ENCODE measurements at places on chromosomes 12 and 14.

- DNase-seq: no peak
These were observed 112.1 kb upstream of the NPAS3 start for GRCh38 chr14:32826404-32827082.

GRCh38 chr14:39666386-39666785 is 234.2 kb upstream of the FBXO33 start:
- no peak for DNase-seq

DNA sequence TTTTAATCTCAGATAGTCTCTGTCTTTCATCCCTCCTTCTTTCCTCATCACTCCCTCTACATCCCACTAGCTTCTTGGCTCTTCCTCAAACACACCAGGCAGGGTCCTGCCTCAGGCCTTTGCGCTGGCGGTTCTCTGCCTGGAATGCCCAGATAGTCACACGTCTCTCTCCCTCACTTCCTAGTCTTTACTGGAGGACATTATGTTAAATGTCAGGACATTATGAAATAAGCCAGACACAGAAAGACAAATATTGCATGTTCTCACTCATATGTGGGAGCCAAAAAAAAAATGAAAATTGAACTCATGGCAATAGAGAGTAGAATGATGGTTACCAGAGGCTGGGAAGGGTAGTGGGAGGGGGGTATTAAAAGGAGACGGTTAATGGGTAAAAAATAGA is 442.0 kb downstream of the MED13L start:
- no peak for DNase-seq

- no peak for DNase-seq
These were observed 400.2 kb downstream of the TMEM121 start for GRCh38 chr14:105926373-105927095.

DNA sequence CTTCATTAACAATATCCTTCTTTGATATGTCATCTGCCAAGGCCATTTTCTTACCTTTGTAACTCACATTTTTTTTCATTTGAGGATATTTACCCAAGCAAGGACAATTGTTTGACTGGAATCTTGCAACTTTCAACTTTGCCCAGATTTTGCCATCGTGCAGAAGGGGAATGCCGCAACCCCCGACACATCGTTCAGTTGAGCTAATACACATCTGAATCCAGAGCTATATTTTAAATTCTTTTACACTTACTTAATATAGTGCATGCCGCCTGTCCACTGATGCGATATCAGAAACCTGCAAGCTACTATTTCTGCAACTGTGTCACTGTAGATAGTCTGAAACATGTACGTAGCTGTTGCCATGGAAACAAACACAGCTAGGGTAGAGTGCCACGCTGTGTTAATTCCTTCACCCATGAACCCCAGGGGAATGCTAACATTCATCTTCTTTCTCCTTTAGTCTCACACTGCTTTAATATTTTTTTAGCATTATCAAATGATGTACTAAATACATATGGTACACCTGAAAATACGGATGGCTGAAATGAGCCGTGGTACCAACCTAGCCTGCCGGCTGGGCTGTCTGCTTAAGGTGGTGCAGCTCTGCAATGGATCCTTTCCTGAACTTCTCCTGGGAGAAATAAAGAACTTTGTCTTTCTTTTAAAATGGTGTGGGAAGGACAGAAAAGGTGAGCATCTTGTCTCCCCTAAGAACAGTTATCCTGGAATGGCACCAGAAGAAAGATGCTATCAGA is 77.0 kb upstream of the FOXN3 start:
- DNase-seq: no peak

DNA sequence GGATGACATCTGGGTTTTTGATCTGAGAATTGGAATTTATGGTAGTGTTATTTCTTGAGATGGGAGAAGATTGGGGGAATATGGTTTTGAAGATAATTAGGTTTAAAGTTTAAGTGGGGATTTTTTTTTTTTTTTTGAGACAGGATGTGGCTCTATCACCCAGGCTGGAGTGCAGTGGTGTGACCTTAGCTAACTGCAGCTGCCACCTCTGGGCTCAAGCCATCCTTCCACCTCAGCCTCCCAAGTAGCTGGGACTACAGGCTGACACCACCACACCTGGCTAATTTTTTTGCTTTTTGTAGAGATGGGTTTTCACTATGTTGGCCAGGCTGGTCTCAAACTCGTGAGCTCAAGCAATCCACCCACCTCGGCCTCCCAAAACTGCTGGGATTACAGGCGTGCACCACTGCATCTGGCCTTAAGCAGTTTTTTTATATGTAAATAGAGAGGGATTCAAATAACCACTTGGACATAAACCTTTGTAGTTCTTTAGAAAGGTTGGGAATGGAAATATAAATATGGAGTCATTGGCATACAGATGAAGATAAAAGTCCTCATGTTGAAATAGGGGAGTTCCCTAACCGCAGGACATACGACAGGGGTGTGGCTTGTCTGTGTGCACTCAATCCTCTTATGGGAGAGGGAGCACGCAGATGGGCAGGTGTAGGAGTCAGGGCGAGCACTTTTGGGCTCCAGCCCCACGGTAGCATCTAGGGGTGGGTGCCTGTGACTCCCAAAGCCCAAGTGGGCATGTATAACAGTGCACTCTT is 4.7 kb downstream of the LIN52 start:
- no peak for DNase-seq

DNA sequence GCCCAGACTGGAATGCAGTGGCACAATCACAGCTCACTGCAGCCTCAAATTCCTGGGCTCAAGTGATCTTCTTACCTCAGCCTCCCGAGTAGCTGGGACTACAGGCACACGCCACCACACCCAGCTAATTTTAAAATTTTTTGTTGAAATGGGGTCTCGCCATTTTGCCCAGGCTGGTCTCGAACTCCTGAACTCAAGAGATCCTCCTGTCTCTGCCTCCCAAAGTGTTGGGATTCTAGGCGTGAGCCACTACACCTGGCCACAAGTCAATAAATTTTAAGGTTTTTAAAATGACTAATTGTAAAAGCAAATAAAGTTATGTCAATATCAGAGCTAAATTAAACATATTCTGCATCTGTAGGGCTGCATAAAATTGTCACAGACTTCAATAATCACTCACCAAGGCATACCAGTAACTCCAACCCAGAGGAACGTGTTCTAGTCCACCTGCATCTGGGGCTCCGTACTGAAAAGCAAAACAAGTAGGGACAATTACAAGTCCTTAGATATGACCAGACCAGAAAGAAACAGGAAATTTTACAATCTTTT is 13.9 kb downstream of the GNS start:
- DNase-seq: no peak

DNA sequence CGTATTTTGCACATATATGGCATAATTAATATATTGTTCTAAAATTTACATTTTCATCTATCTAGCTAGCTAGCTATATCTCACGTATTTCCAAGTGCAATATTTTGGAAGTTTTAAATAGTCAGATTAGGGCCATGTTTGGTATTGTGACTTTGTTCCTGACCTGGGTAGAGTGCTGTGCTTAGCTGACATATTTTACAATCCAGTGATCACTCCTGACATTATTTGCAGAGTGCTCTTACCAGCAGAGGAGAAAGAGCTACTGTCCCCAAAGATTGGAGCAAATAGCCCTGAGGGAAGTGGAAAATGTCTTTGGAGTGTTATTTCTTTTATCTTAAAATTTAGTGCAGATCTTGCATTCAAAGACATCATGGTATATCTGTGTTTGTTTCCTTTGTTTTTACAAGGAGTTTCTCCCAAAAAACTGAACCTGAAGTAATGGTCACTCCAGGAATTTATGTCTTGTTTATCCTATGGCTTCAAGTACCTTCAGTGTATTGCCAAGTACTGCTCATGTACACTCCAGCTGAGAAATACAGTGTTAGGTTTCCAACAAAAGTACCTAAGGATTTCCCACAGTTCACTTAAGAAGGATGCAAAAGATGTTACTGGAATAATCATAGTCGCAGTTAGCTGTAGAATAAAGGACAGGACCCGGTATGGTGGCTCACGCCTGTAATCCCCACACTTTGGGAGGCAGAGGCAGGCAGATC is 49.4 kb upstream of the PSMA6 start:
- DNase-seq: no peak

DNA sequence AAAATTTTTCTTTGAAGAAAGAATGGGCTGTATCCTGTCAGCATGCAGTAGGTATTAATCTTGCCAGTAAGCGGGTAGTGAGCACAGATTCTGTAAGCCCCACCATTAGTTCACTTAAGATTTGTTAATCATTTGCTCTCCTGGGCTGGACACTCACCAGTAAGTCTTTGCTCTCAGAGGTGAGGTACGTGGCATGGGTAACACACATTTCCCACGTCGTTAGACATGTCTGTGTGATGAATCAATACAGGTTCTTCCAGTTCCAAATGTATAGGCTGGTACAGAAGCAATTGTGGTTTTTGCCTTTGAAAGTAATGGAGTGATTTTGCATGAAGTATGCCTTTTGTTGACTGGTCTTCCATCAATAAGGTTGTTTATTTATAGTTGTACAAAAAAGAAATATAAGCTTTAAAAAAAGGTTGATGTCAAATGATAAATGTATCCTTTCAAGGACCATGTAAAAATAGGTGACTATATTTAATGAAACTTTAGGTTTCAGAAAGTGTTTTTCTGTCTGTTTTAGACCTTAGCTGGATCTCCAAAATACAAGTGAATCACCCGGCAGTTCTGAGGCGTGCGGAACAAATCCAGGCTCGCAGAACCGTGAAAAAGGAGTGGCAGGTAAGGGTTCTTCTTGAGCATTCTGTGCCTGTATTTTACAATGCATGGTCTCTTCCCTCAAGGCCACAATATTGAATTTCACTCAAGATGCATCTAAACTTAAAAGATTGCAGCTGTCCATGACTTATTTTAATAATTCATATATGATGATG is 45.5 kb downstream of the DERA start:
- DNase-seq: no peak

GRCh38 chr12:88362439-88362838 is 217.8 kb downstream of the KITLG start:
- DNase-seq: no peak

DNA sequence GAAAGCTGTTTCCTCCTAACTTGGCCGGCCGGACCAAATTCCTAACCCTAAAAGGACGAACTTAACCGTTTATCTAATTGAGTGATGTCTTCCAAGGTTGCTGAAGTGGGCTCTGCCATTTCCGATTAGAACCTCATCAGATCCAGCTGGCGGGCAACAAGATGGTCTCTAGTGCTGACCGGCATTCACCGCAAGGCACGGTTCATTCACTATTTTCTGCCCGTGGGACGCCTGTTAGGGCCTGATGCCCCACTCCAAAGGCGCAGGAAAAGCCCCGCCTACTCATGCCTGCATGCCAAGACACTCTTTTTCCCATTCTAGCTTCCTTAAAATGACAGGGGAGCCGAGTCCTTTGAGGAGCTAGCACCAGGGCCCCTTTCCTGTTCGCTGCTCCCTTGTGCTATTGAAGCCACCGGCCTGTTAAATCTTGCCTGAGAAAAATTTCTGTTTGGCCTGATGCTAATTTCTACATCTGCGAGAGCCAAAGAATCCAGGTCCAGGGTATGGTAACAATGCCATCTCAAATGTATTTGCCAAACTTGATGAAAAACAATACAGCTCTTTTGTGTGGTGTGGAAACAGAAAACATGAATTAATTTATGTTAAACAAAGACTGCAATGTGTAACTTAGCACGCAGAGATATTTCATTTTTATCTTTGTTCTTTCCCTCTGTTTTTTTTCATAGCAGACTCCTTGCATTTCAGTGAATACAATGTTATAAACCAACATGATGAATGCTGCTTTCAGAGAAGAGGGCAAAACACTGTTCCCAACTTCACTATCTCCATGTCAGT is 1071.2 kb upstream of the USP15 start:
- no peak for DNase-seq

- no peak for DNase-seq
These were observed 874.9 kb downstream of the NRXN3 start for GRCh38 chr14:79044894-79045624.

- DNase-seq: no peak
These were observed 8.0 kb downstream of the ASPG start for GRCh38 chr14:104093366-104094055.
